WTC11 (cell line): ENCODE measurements at places on chromosomes 2 and 18. TPM values are rescaled to one million over a fixed set of nuclear protein-coding genes. Genes with fewer than 3 reads are reported as not detected.

DNA sequence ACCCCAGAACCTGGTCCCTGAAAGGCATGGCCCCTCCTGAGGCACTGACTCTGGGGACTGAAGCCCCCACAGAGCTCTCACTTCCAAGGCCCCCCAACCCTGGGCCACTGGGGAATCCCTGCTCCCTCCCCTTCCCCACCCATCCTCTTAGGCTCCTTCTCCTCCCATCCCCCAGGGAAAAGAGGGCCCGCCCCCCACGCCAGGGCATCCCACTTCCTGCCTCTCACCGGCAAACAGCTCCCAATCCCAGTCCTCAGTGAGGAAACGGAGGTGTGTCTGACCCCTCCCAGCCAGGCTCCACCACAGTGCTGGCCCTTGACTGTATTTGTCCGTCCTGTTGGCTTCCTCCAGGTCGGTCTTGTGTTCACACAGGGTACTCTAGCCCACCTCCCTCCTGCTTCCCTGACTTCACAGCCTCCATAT, 35.0 kb upstream of the PTMA start:
- H3K4me3 ChIP-seq: peak overlapping the region; percentile 65
- peaks cover 46% of the 10 kb centered on the region for H3K4me1 ChIP-seq
- H3K36me3 ChIP-seq: no peaks in the 10 kb centered on the region
- H3K27me3 ChIP-seq: no peaks in the 10 kb centered on the region
- H3K27ac ChIP-seq: peak overlapping the region; percentile 94; the same call in 1 of the 2 replicates

DNA sequence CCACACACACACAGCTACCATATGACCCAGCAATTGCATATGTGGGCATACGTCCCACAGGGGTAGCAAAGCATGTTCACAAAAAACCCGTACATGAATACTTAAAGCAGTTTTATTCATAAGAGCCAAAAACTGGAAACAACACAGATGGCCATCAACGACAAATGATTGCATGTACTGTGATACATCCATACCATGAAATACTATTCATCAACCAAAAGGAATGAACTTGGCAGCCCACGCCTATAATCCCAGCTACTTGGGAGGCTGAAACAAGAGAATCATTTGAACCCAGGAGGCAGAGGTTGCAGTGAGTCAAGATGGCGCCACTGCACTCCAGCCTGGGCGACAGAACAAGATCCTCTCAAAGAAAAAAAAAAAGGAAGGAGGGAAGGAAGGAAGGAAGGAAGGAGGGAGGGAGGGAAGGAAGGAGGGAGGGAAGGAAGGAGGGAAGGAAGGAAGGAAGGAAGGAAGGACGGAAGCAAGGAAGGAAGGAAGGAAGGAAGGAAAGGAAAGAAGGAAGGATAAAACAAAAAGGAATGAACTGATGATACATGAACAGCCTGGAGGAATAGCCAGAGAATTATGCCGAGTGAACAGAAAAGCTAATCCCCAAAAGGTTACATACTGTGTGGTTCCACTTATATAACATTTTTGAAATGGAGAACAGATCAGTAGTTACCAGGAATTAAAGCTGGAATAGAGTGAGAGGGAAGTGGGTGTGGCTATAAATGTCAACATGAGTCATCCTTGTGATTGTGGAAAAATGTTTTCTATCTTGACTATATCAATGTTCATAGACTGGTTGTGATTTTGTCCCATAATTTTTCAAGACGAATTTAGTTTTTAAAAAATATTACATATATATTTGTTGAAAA, 19.6 kb upstream of the YPEL5 start:
- H3K27ac ChIP-seq: no peak overlapping the region
- H3K4me3 ChIP-seq: no peak overlapping the region
- DNase-seq: no peak

DNA sequence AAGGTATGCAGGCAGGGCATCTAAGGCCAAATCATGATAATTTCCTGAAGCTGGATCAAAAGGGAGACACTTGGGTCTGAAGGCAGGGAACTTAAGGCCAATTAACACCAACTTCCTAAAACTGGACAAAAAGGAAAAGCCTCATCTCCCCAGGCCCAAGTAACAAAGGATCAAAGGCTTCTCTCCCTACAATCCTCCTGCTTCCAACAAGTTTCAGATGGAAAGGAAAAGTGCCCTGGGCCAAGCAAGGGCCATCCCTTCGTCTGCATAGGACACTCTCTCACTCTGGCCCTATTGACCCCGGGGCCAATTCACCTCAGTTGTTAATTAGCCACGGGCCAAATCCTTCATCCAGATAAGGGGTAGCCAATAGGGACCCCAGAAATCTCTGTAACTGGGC, 1335.8 kb upstream of the CDH2 start:
- H3K36me3 ChIP-seq: no peaks in the 10 kb centered on the region
- H3K4me1 ChIP-seq: no peaks in the 10 kb centered on the region
- no peak overlapping the region for H3K27ac ChIP-seq
- no peak overlapping the region for H3K4me3 ChIP-seq
- H3K27me3 ChIP-seq: no peaks in the 10 kb centered on the region
- no peak for DNase-seq

GRCh38 chr2:174344716-174345461, 10.1 kb downstream of the SP9 start:
- peaks cover 46% of the 10 kb centered on the region for H3K4me1 ChIP-seq
- DNase-seq: no peak
- H3K4me3 ChIP-seq: peak overlapping the region; percentile 75
- peaks cover 58% of the 10 kb centered on the region for H3K27me3 ChIP-seq
- H3K27ac ChIP-seq: no peak overlapping the region

- no peaks in the 10 kb centered on the region for H3K27me3 ChIP-seq
- peaks cover 9% of the 10 kb centered on the region for H3K4me1 ChIP-seq
- H3K36me3 ChIP-seq: peaks cover 45% of the 10 kb centered on the region
- no peak overlapping the region for H3K4me3 ChIP-seq
Measured at GRCh38 chr18:8742387-8743361, 37.3 kb downstream of the MTCL1 start.

DNA sequence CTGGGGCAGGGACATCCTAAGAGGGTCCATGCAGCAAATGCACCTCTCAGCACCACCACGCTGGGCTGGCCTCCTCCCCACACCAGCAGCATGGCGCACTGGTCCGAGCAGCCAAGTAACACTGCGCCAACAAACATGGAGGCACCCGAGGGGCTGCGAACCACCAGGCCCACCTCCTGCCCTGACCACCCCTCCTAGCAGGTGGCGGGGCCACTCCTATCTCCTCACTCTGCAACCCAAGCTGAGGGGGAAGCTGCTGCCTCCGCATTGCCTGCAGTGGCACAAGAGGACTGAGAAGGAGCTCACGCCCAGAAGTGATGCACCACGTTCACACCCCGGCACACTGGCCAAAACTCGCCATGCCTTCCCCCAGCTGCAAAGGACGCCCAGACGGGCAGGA, 94.4 kb downstream of the EIPR1 start:
- no peaks in the 10 kb centered on the region; the same call in 1 of the 2 replicates for H3K4me1 ChIP-seq
- H3K4me3 ChIP-seq: no peak overlapping the region
- H3K27ac ChIP-seq: peak overlapping the region; percentile 60; the same call in 1 of the 2 replicates
- no peak for DNase-seq
- no peaks in the 10 kb centered on the region for H3K27me3 ChIP-seq

- no peak overlapping the region for H3K27ac ChIP-seq
- H3K4me1 ChIP-seq: peaks cover 44% of the 10 kb centered on the region
- no peak for DNase-seq
- no peaks in the 10 kb centered on the region for H3K36me3 ChIP-seq
Measured at GRCh38 chr2:222241128-222241870, 57.5 kb downstream of the PAX3 start.

GRCh38 chr2:236960531-236960930, 125.2 kb upstream of the COPS8 start:
- no peaks in the 10 kb centered on the region for H3K36me3 ChIP-seq
- no peak for DNase-seq
- peaks cover 10% of the 10 kb centered on the region for H3K4me1 ChIP-seq
- no peak overlapping the region for H3K27ac ChIP-seq
- no peak overlapping the region for H3K4me3 ChIP-seq
- peaks cover 4% of the 10 kb centered on the region for H3K27me3 ChIP-seq

GRCh38 chr2:109339519-109339966, 210.5 kb downstream of the SH3RF3 start:
- no peaks in the 10 kb centered on the region for H3K27me3 ChIP-seq
- no peak for DNase-seq
- no peak overlapping the region for H3K4me3 ChIP-seq
- H3K27ac ChIP-seq: no peak overlapping the region
- no peaks in the 10 kb centered on the region; the same call in 1 of the 2 replicates for H3K36me3 ChIP-seq

DNA sequence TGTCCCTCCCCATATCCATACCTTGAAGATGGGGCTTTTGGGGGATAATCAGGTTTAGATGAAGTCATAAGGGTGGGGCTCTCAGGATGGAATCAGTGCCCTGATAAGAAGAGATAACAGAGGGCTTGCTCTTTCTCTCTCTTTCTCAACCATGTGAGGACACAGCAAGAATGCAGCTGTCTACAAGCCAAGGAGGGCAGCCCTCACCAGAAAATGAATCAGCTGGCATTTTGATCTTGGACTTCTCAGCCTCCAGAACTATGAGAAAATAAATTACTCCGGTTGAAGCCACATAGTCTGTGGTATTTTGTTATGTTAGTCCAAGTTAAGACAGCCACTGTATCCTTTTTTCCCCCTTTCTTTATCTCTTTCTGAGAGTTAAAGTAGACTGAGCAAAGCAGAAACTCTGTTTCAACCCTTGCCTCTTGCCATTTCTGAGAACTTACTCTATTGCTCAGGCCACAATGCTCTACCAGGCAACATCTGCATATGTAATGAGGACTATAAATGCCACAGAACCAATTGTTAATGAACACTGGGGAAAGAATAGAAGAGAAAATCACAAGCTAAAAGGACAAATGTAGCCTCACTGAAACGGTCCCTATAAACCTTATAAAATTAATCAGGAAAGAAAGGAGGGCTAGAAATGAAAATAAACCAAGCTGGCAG, 56.9 kb downstream of the SRBD1 start:
- no peak overlapping the region for H3K4me3 ChIP-seq
- peaks cover 2% of the 10 kb centered on the region for H3K36me3 ChIP-seq
- no peak for DNase-seq
- peak overlapping the region; percentile 62 for H3K27ac ChIP-seq

GRCh38 chr2:216293883-216294282, 78.4 kb downstream of the MARCHF4 start:
- DNase-seq: no peak
- peaks cover 24% of the 10 kb centered on the region for H3K4me1 ChIP-seq

DNA sequence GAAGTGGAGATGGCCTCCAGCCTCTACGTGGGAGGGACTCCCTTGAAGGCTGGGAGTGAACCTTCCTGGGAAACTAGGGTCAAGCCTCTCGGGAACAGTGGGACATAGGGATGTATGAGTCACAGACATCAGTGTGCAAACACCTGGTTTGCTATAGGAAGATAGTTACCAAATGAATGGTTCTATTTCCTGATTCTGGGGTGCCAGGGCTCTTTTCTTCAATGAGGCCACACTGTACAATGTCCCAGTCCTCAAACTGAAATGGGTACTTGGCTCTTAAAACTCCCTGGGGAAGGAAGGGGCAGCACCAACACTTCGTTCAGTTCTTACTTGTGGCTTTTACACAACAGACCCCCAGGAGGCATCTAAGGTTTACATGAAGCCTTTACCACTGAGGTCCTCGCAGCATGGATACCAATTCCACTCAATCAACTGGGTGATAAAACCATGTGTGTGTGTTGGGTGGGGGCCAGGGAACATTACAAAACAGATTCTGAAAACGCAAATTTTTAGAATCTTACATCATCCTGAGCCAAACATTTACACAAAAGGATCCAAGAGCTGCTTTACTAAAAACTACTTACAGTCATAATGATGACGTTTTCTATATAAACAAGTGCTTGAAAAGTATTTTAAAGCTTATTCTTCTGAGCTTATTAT, 10.4 kb downstream of the ERFE start:
- no peak for DNase-seq

The CLHC1 gene
- 6.9 to 7.5 TPM (median 7.2 TPM) in 3 replicates for total RNA-seq

The ASB1 gene
- 36.2 to 43.9 TPM (median 39.1 TPM) in 3 replicates for total RNA-seq

DNA sequence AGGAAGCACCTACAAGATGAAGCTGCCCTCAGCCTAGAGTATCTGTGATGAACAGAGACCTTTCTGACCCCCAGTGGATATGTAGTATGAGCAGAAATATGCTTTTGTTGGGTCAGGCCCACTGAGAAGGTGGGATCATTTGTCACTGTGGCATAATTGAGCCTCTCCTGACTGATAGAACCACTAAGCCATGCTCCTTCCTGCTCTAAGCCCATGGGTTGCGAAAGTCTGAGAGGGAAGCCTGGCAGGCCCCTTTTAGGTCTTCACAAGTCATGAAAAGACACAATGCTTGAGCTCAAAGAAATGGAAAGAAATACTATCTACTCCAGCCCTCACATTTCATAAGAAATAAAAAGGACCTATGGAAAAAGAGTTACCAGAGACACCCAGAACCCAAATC, 127.7 kb downstream of the TNS1 start:
- peaks cover 26% of the 10 kb centered on the region for H3K4me1 ChIP-seq
- no peaks in the 10 kb centered on the region for H3K27me3 ChIP-seq
- no peak for DNase-seq
- H3K36me3 ChIP-seq: no peaks in the 10 kb centered on the region
- H3K4me3 ChIP-seq: no peak overlapping the region

DNA sequence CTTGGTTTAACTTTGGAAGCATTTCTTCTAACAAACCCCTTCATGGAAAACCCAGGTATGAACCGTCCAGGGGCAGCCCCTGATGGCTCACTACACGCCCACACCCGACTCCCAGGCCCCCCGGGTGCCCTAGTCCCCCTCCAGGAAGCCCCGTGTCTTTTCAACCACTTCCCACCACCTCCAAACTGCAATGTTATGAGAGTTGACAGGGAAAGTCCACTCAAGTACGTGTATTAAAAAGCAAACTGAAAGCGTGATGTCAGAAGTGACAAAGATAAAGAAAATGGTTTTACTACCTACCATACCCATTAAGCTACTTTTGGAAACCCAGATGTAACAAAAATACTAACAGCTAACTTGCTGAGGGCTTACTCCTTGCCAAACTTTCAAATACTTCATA, 51.5 kb downstream of the L3MBTL4 start:
- DNase-seq: no peak
- peaks cover 39% of the 10 kb centered on the region for H3K4me1 ChIP-seq
- H3K27ac ChIP-seq: no peak overlapping the region
- no peaks in the 10 kb centered on the region for H3K36me3 ChIP-seq
- H3K4me3 ChIP-seq: no peak overlapping the region
- H3K27me3 ChIP-seq: peaks cover 2% of the 10 kb centered on the region; the same call in 1 of the 2 replicates

DNA sequence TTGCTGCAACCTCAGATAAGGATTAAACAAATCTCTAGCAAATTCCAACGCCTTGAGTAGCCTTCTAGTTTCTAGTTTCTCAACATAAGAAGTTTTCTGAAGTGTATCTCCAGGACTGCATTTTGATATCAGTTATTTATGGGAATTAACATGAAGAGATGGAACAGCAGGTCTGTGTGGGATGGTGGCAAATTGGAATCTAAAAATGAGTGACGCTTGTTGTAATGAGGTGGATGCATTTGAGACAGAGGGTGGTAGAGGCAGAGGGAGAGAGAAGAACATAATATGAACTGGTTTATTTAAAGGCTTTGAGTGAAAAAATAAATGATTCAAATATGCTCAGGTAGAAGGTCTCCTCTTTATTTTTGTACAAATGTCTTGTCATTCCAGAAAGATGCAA, 446.8 kb upstream of the GCFC2 start:
- DNase-seq: no peak
- no peak overlapping the region for H3K27ac ChIP-seq
- no peaks in the 10 kb centered on the region for H3K27me3 ChIP-seq
- no peak overlapping the region for H3K4me3 ChIP-seq
